Suppressor macrophage (primary cell): ENCODE measurements at places on chromosomes 13 and 19.

DNA sequence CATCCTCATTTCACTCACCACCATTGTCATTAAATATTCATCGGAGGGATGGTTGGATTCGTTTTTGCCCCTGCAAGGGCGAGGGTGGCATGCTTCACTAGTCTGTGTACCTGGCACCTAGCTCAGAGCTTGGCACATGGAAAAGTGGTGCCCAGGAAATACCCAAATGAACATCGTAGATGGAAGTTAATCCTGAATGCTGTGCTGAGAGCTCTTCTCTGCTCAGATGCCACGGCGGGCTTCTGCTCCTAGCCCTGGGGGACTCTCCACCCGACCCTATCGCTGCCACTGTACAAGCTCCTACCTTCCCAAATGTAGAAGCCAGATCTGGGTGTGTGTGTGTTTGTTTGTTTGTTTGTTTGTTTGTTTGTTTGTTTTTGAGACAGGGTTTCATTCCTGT, 113.0 kb upstream of the ZNF507 start:
- DNase-seq = no peak

- DNase-seq = no peak
Observed at GRCh38 chr13:110103534-110103933, 203.4 kb downstream of the COL4A1 start.

GRCh38 chr13:51034906-51035305, 76.2 kb downstream of the C13orf42 start:
- DNase-seq = no peak

DNA sequence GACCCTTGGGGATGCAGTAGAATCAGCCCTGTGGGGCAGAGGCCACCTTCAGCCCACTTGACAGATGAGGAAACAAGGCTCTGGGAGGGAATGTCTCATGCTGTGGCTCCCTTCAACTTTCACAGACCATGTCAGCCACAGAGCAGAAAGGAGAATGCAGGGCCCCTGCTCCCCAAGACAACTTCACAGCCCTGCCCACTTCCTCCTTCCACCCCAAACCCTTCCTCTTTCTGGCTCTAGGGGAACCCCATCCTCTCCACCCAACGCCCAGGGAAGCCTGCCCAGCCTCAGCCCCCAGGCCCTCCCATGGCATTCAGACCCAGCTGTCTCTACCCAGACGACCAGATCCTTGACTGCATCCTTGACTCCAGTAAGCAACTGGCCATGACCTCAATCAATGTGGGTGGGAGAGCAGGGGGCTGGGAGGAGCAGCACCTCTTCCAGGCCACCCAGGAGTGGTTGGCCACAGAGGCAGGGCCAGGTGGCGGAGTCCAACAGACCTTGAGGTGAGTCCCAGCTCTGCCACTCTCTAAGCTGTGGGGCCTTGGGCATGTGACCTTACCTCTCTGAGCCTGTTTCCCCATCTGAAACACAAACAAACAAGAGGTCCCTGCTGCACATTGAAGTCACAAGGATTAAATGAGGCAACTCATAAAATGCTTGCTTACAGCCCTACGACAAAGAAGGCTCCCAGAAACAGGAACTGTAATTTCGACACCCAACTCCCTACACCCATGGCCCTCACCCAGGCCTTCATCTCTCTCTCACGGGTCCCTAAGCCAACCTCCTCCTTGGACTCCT, 15.8 kb downstream of the DEDD2 start:
- DNase-seq = peak; percentile 95
